AML-193 (cell line): ENCODE measurements at places on chromosomes 3 and 15.

DNA sequence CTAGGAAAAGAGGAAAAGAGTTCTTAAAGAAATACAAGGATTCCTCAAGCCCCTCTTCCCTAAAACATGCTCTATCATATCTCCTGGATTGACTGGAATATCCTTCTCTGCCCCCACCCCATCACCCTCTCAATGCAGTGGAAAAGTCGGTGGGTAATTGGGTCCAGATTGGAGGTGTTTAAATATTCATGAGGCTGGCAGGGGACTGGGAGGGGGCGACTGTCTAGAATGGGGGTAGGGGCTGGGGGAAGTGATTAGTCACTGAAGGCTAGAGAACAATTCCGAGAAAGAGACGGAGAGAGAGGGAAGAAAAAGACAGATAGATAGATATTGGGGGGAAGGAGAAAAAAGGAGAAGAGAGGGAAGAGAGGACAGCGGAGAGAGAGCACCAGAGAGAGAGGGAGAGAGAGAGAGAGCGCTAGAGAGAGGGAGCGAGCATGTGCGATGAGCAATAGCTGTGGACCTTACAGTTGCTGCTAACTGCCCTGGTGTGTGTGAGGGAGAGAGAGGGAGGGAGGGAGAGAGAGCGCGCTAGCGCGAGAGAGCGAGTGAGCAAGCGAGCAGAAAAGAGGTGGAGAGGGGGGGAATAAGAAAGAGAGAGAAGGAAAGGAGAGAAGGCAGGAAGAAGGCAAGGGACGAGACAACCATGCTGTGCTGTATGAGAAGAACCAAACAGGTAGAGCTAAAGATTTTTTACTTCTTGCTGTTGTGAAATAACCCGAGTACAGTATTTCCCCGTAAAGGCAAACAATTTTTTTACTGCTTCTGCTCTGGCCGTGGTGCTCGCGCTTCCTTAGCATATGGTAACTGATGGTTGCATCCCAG is at the start of gene GAP43:
GAP43 (plus strand) TSS at position 467 of the 825 bp plus-strand sequence; CDS start at position 647, 180 bp downstream.
- no peak for DNase-seq

- no peak for DNase-seq
Observed at GRCh38 chr3:131735116-131735515, 232.3 kb upstream of the MRPL3 start.

- DNase-seq = no peak
Observed at GRCh38 chr3:70832089-70832833, 519.8 kb upstream of the MDFIC2 start.

GRCh38 chr3:42894698-42895579 is 11.0 kb upstream of the ZNF662 start:
- DNase-seq = no peak

- no peak for DNase-seq
Observed at GRCh38 chr3:190533511-190534281, 19.8 kb downstream of the IL1RAP start.

DNA sequence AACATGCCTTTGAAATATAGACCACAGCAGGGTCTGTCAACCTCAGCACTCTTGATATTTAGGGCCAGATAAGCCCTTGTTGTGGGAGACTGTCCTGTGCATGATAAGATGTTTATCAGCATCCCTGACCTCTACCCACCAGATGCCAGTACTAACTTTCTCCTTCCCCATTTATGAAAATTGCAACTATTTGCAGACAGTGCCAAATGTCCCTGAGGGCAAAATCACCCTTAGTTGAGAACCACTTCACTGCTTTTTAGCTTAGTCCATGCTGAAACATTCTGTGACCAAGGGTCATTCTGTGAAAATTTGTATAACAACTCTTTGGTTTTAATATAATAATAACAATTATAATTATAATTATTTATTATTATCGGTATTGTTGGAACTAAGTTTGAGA is 1032.4 kb downstream of the MCTP2 start:
- no peak for DNase-seq

DNA sequence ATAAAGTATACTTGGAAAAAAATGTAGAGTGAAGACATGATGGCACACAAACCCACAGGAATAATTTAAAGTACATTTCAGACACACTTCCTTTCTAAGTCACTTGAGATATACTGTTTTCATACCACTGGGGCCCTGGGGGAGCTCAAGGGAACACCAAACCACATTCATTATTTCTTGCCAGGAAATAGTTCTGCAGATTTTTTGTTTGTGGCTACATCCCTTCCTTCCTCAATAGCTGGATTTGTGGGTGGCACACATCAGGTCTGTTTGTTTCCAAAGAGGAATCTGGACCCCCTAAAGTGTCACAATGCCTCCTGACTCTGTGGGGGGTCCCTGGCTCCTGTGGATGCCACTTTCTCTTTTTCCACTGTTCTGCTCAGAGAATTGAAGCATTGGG is 153.5 kb upstream of the COL8A1 start:
- no peak for DNase-seq

DNA sequence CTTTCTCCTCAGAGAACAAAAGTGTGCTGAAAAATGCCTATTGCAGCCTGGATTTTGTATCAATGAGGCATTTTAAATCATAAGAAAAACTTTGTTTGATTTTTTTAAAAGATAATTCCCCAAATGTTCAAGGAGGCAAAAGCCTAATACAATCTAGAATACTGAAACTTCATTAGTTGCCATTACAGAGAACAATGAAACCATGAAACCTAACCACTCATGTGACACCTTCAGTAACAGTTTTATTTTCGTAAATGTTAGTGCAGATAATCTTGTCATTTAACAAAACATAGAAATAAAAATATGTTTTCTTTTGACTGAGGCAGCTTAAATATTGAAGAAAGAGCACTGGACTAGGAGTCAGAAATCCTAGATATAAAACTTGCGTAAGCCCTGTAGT is 655.9 kb downstream of the RBMS3 start:
- no peak for DNase-seq

- DNase-seq = no peak
Observed at GRCh38 chr15:62591842-62592838, 427.1 kb upstream of the C2CD4B start.

- no peak for DNase-seq
Observed at GRCh38 chr3:73404435-73404834, 220.3 kb downstream of the PDZRN3 start.

- DNase-seq = no peak
Observed at GRCh38 chr15:50162969-50163718, 18.9 kb upstream of the SLC27A2 start.

- DNase-seq = no peak
Observed at GRCh38 chr15:67639591-67639990, 97.1 kb downstream of the MAP2K5 start.

DNA sequence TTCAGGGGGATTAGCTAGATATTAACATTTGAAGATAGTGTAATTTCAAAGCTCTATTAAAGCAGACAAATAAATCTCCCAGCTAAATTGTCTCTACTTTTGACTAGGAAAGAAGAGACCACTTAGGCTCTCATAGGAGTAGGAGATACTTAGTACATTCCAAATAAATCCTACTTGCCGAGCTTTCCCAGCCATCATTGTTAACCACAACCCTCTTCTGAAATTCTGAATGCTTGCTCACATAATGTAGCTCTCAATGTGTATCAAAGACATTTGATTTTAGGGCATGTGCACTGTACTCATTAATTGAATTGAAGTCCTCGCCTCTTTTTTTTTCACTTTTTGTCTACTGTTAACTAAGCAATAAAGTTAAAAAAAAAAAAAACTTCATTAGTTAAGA is 598.2 kb upstream of the ADAMTS9 start:
- no peak for DNase-seq

DNA sequence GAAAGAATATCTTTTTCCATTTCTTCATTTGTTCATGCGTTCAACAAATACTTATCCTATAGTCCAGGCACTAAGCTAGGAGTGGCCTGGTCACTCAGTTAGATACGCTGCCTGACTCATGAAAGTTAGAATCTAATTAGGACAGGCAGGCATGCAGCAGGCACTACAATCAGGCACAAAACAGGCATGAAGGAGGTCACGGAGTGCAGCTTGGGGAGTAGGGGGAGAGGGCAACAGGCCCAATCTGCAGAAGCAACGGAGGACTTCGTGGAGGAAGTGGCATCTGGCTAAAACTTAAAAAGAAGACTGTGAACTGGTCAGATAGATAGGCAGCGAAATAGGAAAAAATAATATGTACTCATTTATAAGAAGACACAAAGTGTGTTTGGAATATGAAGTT is 420.9 kb downstream of the MAGI1 start:
- no peak for DNase-seq

- no peak for DNase-seq
Observed at GRCh38 chr3:143605233-143605950, 242.9 kb downstream of the SLC9A9 start.

GRCh38 chr3:112010636-112011035 is 11.9 kb downstream of the TAGLN3 start:
- DNase-seq = no peak

GRCh38 chr15:91104111-91104510 is 4.1 kb downstream of the SV2B start:
- DNase-seq = no peak

GRCh38 chr3:174792864-174793263 is 66.3 kb upstream of the NAALADL2 start:
- no peak for DNase-seq

DNA sequence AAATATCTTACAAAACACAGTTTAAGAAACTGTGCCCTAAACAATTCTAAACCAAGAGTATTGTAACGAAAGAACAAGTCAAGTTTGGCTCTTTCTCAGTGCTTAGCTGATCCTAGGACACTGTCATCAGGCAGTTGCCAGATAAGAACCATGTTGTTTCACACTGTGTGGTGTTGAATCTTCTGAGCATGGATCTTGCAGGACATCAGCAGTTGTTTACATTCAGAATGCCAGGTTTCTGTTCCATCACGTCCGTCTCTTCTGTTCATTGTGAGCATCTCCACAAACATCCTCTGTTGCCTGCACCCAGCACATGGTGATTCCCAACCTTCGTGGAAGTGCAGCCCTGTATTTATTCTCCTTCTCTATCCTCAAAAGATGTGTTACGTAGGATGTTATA is 67.9 kb downstream of the DCUN1D1 start:
- no peak for DNase-seq

GRCh38 chr15:38091078-38091645 is 156.7 kb downstream of the TMCO5A start:
- DNase-seq = no peak

DNA sequence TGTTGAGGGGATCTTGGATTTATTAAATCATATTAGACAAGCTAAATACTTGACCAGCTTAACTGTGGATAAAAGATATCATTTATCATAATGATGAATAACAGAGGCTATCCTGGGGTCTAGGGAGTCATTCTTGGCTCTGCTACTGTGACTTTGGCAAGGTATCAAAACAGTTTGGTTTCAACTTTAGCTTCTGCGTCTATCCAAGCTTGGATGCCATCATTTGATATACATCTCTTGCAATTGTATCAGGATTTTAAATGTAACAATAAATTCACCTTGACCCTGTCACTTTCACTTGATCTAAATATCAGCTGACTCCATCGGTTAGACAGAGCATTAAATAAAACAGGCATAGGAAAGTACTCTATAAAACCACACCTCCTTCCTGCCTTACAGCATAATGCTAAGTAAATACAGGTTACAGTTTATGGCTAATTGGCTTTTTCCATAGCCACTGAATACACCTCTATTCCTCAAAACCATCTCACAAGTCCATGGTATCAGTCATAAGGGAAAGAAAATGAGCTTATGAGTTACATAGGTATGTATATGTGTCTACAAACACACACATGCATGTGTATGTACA is 262.9 kb downstream of the CTNNB1 start:
- no peak for DNase-seq

DNA sequence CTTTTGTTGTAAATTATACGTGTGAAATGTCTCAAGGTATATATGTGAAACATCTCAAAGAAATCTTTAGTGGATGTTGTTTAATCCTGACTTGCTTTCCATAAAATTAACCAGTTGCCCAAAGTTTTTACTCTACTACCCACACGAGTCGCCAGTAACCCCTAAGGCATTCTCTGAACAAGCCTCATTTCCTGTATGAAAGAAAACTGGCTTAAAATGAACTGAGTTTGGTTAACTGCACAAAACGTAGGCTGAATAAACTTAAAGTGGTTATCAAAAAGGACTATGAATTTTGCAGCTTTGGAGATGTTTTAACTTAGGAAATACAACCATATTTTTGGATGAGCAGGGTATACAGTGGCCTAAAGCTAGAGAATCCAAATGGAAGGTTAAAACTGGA is 2.7 kb upstream of the APPL1 start:
- DNase-seq = no peak

GRCh38 chr3:73681610-73682009 is 56.9 kb upstream of the PDZRN3 start:
- DNase-seq = no peak

DNA sequence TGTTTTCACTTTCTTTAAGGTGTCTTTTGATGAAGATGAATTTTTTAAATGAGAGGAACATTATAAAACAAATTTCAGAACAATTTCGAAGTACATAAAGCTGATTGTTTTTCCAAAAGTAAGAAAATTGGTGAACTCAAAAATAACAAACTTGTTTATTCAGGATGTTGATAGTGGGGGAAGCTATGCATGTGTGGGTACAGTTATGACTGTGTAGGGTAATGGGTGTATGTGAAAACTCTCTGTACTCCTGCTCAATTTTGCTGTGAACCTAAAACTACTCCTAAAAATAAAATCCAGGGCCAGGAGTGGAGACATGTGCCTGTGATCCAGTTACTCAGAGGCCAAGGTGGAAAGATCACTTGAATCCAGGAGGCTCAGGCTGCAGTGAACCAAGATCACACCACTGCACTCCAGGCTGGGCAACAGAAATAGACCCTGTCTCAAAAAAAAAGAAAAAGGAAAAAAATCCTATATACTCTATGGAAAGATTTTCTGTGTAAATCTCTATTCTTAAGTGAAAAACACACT is 37.2 kb downstream of the PIK3CB start:
- DNase-seq = no peak

- no peak for DNase-seq
Observed at GRCh38 chr3:185880600-185880999, 55.8 kb upstream of the IGF2BP2 start.

GRCh38 chr15:68887120-68887519 is 43.2 kb upstream of the SPESP1 start:
- DNase-seq = no peak

GRCh38 chr15:72155635-72156616 is 37.7 kb downstream of the SENP8 start:
- DNase-seq = peak; percentile 82

- peak; percentile 10 for DNase-seq
Observed at GRCh38 chr3:14467814-14468620, 65.6 kb downstream of the SLC6A6 start.

GRCh38 chr15:89704411-89704810 is 13.8 kb downstream of the WDR93 start:
- no peak for DNase-seq
